ENCODE measurements at places on chromosomes 5 and 9.

- no peak for DNase-seq
Observed at GRCh38 chr9:34717996-34718614, 8.2 kb upstream of the CCL21 start.

GRCh38 chr9:95382433-95382832, 64.9 kb upstream of the FANCC start:
- no peak for DNase-seq

DNA sequence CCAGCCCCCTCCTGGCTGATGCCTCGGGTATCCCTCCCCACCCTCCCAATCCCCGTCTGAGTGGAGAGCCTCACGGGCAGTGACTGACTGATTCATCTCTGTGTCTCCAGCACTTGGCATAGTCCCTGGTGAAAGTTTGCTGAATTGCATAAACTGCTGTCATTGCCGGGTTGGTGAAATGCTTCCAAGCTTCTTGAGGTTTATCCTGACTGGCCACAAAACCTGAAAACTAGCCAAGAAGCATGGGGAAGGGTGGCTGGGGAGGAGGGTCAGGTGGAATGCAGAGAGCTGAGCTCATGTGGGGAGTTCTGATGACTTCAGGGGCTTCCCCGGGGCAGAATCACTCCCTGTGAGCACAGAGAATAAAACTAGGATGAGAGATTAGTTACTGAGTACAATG, 56.9 kb upstream of the GGTA1 start:
- DNase-seq: no peak

DNA sequence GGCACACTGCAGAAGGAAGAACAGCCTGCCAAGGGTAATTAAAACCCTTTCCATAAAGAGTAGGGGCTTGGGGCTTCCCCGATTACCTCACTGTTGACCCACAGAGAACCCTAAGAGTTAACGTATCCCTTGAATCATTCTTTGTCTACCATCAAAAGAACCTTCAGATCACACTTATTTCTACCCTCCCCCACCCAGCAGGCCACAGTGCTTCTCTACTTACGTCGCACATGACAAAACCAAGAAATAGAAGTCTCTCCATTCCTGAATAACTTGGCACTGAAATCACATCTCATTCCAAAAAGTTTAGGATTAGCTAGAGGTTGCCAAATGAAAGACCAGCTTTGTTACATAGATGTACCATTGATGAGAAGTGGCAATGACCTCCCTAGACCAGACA, 268.7 kb upstream of the GAS1 start:
- DNase-seq: no peak

GRCh38 chr5:150632305-150633160, 7.9 kb upstream of the SYNPO start:
- no peak for DNase-seq

GRCh38 chr5:54845567-54845941, 139.8 kb downstream of the ESM1 start:
- DNase-seq: no peak

DNA sequence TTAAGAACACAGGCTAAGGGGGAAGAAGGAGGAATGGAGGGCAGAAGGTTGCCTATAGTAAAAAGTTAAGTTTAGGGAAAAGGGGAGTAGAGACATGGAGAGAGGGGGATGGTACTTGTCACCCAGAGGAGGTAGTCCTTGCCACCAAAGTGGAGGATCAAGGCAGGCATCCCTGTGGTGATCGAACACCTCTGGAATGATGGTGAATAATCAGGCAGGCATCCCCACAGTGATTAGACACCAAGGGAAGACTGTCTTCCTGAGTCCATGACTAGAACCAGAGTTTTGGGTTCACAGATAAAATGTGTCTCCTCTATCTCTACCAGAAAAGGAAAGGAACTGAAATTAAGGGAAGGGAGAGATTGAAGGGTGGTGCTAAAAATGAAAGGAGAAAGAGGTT, 19.2 kb upstream of the HMGCS1 start:
- no peak for DNase-seq

GRCh38 chr9:137606734-137607138, 1.2 kb downstream of the ARRDC1 start:
- DNase-seq: no peak

DNA sequence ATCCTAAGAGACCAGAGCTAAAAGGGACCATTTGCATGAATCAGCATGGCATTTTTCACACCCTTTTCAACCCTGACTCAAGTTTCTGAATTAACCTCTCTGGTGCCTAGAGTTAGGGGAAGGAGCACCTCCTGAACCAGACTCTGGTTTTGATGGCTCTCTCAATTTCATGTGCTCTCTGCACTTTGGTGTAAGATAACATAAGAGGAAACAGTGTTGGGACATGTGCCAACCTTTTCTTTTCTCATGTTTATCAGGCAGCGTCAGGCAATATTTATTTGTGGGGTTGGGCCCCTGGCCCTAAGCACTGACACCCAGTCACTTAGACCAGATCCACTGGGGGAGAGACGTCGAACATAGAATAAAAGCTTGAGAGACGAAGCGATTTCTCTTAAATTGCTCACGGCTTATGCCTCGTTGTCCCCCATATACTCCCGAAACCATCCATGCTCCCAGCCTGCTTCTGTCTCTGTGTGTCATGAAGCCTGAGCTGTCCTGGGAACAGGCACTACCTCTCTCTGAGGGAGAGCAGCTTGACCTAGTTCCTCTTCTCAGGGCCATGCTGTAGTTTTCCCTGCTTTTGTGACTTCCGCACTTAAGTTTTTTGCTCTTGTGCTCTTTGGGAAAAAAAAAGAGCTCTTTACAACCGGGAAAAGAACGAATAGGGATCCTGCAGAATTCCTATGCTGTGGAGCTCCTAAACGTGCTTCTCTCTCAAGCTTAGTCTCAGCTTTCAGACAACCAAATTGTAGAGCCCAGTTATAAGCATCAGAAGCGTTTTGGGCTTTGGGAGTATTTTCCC, 195.7 kb downstream of the NR3C1 start:
- DNase-seq: no peak

- DNase-seq: no peak
Observed at GRCh38 chr5:102223542-102224477, 72.3 kb downstream of the SLCO4C1 start.

DNA sequence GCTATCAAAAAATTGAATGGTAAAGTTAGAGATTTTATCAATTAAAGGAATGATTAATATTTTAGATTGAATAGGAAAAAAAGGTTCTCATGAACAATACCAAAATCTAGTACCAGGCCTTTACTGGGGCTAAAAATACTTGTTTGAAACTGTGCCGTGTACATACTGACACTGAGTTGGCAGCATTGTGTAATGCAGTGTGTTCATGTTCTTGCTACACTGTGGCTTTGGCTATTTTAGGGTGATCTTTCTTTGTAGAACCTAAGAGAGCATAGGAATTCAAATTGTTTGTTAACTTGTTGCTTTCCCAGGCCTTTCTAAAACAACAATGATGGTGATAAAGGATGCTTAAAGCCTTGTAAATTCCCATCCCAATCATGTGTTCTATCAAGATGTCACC, 80.9 kb downstream of the KIF4B start:
- no peak for DNase-seq

DNA sequence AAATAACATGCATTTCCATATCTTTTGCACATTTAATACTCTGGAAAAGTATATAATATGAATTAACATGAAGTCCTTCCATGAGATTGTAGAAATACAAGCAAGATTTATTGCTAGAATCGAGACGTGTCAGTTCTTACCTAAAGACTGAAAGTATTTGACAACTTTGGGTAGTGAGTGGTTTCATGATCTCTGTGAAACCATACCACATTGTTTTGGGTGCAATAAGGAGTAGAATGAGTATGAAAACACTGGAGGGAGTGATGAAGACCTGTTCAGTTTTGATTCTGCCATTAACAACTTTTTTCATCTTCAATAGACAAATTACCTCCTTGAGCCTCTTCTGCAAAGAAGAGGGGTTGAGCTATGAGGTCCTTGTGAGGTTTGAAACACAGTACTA, 133.7 kb downstream of the NUDT12 start:
- no peak for DNase-seq

GRCh38 chr9:3508521-3509291, 17.1 kb downstream of the RFX3 start:
- peak; percentile 85 for DNase-seq

GRCh38 chr9:135051316-135052038, 36.0 kb upstream of the OLFM1 start:
- no peak for DNase-seq

GRCh38 chr5:94285984-94286383, 332.4 kb downstream of the KIAA0825 start:
- DNase-seq: no peak

DNA sequence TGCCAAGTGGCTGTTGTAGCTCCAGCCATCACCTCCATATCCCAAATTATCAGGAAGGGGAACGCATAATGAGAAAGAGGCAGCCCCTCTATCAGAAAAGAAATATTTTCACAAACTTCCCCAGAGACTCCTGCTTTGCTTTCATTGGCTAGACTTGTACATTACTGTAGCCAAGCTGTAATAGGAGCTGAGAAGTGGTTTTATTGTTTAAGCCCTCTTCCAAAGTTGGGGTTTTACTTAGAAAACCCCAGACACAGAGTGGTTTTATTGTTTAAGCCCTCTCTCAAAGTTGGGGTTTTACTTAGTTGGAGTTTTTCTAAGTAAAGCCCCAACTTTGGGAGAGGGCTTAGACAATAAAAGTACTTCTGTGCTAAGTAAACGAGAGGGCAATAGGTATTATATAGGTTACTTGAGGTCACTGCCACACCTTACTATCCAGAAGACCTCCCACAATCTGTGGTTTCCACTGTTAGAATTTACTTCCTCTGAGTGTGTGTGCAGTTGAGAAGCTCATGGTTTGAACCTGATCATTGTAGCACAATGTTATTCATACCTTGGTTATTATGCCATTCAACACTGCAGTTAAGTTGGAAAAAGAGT, 215.7 kb upstream of the OTULINL start:
- no peak for DNase-seq

- no peak for DNase-seq
Observed at GRCh38 chr5:111972080-111972479, 215.1 kb upstream of the NREP start.

DNA sequence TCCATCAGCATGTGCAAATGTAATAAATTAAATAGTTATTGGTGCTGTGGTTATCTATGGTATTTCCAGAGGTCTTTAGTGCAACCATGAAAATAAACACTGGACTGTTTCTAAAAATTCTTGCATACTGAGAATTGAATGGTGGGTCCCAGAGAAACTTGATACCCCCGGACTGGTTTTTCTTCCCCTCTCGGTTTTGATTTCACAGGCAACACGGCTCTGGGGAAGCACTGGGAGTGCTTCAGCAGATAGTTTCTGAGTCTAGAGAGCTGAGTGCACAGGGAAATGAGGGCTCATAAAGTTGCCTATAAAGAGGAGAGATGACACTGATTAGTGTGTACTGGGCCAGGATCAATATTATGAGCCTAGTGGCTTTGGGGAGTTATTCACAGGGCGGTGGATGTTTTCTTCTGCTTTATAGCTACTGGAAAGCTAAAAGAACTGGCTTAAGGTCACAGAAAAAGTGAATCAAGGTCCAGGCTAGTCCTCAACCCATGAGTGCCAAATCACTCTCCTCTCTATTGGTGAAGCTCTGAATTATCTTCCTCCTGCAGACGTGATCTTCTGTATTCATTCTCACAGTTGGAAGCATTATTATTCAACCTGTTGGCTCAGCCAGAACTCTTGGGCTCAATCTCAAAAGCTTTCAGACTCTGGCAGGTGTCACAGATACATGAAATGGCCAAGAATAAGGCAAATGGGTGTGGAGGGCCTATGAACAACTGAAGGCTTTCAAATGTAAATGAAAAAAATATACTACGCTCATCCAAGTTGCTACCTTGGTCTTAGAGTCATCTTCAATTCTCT, 170.2 kb upstream of the HMHB1 start:
- DNase-seq: peak; percentile 11

GRCh38 chr5:33688526-33688925, 203.3 kb downstream of the ADAMTS12 start:
- no peak for DNase-seq

- DNase-seq: no peak
Observed at GRCh38 chr9:98168941-98169488, 23.4 kb downstream of the CORO2A start.

- DNase-seq: no peak
Observed at GRCh38 chr5:92371171-92371888, 988.2 kb upstream of the ARRDC3 start.

DNA sequence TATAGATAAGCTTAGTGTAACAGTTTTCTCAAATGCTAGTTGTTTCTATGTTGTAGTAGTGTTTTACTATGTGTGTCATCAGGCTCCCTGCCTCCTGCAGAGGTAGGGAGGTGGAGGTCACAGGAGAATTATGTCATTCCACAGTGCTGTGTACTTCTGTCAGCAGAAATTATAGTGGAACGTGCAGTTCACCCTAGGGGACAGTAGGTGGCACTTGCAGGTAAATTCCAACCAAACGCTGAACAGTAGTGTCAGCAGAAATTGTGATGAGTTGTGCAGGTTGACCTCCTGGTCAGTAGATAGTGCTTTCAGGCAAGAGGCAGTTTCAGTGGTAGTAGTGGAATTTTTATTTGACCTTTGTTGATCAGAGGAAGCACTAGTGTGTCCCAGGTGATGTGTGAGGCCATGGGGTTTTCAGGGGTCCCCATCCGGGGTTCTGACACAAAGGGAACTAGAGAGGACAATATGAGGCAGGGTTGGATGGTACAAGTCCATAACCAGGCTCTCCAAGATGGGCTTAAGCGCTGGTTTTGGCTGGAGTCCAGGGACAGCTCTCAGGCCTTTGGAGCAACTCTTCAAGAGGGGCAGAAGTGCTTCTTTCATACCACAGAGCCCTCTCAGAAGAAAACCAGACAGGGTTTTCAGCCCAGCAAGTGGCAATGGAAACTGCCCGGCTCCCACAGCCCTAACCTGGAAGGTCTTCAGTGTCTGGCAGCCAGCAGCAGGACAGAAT, 402.9 kb downstream of the CYLC2 start:
- DNase-seq: peak; percentile 59

- no peak for DNase-seq
Observed at GRCh38 chr9:10230512-10230911, 382.3 kb downstream of the PTPRD start.

- no peak for DNase-seq
Observed at GRCh38 chr5:81631124-81631523, 119.8 kb downstream of the SSBP2 start.

- DNase-seq: no peak
Observed at GRCh38 chr5:103436656-103437055, 125.9 kb downstream of the NUDT12 start.

DNA sequence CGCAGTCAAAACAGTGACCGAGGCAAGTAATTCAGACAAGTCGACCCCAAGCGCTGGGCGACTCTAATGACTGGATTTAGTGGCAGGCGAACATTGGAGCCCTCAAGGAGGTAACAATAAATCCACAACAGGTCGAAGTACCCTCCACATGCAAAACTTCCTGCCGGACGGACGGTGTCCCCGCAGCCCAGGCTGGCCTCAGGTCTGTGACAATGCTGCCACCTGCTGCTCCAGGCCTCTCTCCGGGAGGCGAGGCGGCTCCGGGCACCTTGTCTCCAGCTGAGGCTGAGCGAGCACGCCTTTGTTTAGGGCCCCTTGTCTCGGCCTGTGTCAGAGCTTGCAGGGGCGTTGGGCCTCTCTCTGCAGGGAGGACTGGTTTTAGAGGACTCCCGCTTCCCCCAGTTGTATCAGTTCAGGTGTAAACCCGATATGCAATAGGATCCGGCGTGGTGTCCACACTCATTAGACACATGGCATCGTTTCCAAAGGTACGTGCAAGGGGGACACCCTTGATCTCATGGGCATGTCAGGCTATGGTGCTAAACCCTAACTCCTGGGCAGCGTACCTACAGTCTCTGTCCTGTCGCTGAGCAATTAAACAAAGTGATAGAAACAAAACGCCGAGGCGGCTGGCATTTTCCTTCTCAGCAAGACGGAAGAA, 628.0 kb upstream of the ADAMTS16 start:
- DNase-seq: peak; percentile 17

Measured in NCI-H1092 treated with DMSO at 0.1 percent for 48 hours (cell line).